Uterus (tissue), 4 donors: ENCODE measurements at places on chromosomes 3 and 15.

- no peak for DNase-seq
These were observed 59.9 kb downstream of the HACD2 start for GRCh38 chr3:123524981-123525380.

- DNase-seq: no peak
These were observed 131.6 kb downstream of the CHCHD6 start for GRCh38 chr3:126835472-126836219.

DNA sequence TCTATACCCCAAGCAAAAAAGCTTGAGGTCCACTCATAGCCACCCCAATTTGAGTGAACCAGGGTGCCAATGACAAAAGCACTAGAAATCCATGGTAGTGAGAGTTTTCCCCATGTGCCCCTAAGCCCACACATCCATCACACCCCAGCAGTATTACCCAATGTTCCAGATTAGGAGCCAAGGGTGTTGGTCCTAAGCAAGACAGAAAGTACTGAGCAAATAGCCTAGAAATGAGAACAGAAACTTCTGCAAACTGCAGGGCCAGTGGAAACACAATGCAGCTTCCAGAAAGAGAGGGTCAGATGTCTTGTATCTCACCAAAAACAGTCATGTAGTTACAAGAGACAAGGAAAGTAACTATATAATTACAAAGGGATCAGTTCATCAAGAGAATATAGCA lies 10.9 kb upstream of the OXTR start:
- DNase-seq: no peak

- no peak for DNase-seq
These were observed 72.4 kb upstream of the TRPM1 start for GRCh38 chr15:31173790-31174450.

DNA sequence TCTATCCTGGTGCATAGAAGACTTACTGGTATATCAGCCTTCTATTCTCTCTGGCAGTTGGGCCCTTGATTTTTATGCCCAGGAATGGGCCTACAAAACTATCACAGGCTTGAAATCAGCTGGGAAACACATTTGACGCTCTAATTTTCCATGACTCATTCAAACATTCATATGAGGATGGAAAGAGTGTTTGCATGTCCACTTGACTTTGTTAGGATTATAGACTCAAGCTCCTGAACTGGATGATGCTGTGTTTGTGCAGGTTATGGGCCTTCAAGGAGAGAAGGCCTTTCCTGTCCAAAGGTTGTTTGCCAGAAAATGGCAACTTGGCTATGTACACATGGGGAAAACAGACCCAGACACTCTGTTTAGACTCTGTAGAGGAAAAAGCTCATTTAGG lies 219.9 kb downstream of the GAP43 start:
- no peak for DNase-seq

GRCh38 chr15:57914350-57915055 lies 151.0 kb downstream of the ALDH1A2 start:
- no peak for DNase-seq
